ENCODE measurements at places on chromosomes 2 and 18. TPM values are rescaled to one million over a fixed set of nuclear protein-coding genes. Genes with fewer than 3 reads are reported as not detected.

DNA sequence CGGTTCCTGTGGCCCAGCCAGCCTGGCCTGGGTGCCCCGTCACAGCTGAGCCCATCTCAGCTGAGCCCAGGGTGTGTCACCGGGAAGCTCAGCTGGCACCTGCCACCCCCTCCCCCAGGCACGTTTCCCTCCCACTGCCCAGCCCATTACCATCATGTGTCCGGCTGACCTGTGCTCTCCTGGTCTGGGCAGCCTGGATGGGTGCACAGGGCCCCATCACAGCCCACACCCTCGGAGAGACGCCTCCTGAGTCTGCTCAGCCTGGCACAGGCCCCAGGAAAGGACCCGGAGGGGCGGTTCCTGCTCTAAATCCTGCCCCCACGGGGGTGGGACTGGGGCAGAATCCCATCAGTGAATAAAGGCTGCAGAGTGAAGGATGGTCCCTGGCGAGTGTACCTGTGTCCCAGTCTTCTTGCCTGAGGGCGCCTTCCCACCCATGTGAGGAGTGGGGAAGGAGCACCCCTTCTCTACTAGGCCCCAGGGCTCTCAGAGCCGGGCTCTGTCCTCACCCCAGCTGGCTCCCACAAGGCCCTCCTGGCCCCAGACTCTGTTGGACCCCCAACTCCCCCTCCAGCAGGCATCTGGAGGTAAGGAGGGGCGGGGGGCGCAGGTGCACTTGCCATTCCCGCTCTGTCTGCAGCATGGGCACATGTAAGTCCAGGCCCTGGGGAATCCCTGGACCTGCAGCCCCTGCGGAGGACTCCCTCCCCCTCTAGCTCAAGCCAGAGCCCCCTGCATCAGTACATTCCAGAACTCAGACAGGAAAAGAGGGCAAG lies 21.2 kb downstream of the GPC1 start:
- no peak for DNase-seq

- no peak for DNase-seq
Observed at GRCh38 chr18:26405190-26405801, 143.1 kb downstream of the KCTD1 start.

GRCh38 chr2:229884775-229885699 lies 36.8 kb downstream of the TRIP12 start:
- DNase-seq: no peak

DNA sequence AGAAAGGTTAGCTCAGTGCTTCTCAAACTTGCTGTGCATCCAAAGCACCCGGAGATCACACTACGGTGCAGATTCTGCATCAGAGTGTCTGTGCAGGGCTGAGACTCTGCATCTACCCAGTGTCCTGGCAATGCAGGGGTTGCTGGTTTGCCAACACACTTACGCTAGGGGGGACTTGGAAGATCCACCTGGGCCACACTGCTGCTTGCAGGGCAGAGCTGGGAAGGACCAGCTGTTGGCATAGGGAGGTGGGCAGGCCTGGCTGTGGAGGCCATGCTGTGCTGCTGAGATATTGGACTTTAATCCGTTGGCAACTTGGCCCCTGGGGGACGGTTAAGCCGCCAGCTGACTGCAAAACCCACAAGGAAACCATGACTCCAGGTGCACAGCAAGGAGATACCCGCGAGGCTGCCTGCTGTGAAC lies 397.6 kb upstream of the HS6ST1 start:
- no peak for DNase-seq

- DNase-seq: no peak
Observed at GRCh38 chr2:111662771-111663470, 221.1 kb downstream of the ANAPC1 start.

DNA sequence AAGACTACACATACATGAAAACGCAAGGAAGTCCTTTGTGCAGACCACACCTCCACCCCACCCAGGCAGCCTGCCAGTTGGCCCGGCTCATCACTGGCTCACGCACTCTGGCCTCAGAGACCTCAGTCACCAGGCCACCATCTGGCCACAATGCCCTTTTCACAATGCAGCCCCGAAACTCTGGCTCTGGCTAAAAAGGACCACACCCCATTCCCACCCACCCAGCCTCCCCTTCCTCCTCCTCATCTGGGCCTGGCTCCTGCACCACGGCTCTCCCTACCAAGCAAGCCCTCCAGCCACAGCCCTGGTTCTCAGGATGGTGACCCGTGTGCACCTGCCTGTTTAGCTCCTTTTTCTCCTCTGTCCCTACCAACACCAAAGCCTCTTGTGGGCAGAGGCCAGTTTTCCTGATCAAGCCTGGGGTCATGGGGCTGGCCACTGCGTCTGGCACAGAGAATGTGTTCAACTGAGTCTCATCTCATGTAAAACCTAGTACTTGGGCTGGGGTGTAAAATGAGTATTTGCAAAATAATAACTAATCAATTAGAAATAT lies 7.4 kb downstream of the HDAC4 start:
- no peak for DNase-seq

GRCh38 chr2:152825834-152826233 lies 107.4 kb downstream of the ARL6IP6 start:
- no peak for DNase-seq

GRCh38 chr18:63149302-63149587 lies 170.3 kb downstream of the BCL2 start:
- DNase-seq: no peak

GRCh38 chr2:147008481-147008880 lies 836.3 kb upstream of the ACVR2A start:
- DNase-seq: no peak

DNA sequence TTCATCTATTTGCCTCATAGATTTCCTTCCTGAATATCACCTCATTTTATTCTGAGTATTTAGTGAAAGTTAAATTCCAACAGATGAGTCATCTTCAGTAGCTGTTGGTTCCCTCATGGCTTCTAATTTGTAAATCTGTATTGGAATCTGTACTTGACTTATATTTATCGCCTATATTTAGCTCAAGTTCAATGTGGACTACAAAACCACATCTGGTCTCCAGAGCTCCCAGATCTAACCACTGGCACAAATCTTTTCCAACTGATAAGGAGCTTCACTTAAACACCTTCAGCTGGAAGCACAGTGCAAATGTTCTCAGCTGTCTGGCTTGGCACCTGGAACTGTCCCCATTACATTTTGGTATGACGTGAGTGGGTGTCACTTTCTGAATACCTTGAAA lies 82.8 kb upstream of the DSEL start:
- no peak for DNase-seq

- DNase-seq: no peak
Observed at GRCh38 chr2:219278655-219279150, 463 bp upstream of the DNAJB2 start.

DNA sequence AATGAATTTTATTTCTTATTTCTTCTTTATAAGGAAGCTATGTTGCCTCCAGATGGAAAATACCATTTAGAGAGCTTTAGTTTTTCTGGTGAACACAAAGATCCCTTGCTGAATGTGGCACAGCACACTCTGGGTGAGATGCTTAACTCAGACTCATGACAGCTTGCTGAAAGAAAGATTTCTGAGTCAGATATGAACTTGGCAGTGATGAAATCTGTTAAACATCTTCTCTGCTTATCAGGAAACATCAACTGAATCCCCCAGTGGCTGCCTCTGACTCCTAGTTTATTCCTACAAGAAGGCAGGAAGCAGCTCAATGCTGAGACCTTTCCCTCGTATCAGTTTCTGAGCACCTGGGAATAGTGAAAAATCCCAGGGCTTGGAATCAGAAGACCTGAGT lies 162.8 kb downstream of the OSR1 start:
- no peak for DNase-seq

- no peak for DNase-seq
Observed at GRCh38 chr2:151482171-151482725, 72.5 kb downstream of the RIF1 start.

RSAD2 gene
- 4.8 TPM for total RNA-seq

DNER gene
- total RNA-seq: 1.6 TPM

WNT6 gene
- total RNA-seq: 3.3 TPM

GPC1 gene
- total RNA-seq: 56.3 TPM

MPP4 gene
- 0.29 TPM for total RNA-seq

GAL3ST2 gene
- total RNA-seq: not detected

ARHGAP25 gene
- 9.5 TPM for total RNA-seq

All from breast epithelium (tissue), 4 donors.